ENCODE measurements at places on chromosomes 3 and 15. TPM values are rescaled to one million over a fixed set of nuclear protein-coding genes. Genes with fewer than 3 reads are reported as not detected.

Gene GHSR
- total RNA-seq: not detected

GRCh38 chr3:148631124-148631903, 66.4 kb upstream of the AGTR1 start:
- no peak for DNase-seq

- no peak for DNase-seq
Measured at GRCh38 chr15:27967541-27967940, 131.6 kb downstream of the OCA2 start.

DNA sequence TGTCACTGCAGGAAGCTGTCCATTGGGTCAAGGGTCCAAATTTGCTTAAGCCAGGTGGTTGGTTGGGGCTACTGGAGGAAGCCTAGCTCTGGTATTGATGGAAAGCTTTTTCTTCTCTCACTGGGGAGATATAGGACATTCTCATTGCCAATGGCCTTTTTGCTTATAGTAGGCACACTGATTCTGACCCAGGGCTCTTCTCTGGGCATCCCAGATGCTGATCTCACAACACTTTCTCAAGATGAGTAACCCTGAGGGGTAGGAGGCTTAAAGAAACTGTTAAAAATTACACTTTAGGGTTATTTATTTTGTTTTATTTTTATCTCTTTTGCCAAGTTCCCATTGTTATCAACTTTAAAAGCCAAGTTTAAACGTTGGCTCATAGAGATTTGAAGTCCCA, 337.8 kb downstream of the LRRC3B start:
- no peak for DNase-seq

DNA sequence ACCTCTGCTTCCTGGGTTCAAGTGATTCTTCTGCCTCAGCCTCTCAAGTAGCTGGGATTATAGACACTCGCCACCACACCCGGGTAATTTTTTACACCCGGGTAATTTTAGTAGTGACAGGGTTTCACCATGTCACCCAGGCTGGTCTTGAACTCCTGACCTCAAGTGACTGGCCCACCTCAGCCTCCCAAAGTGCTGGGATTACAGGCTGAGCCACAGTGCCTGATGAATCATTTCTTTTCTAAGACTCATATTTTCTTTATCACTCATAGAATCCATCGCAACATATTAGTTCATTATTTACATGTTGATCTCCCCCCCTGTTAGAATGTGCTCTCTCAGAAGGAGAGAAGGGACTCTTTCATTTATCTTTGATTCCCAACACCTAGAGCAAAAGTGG, 109.5 kb upstream of the PTPRG start:
- DNase-seq: no peak

DNA sequence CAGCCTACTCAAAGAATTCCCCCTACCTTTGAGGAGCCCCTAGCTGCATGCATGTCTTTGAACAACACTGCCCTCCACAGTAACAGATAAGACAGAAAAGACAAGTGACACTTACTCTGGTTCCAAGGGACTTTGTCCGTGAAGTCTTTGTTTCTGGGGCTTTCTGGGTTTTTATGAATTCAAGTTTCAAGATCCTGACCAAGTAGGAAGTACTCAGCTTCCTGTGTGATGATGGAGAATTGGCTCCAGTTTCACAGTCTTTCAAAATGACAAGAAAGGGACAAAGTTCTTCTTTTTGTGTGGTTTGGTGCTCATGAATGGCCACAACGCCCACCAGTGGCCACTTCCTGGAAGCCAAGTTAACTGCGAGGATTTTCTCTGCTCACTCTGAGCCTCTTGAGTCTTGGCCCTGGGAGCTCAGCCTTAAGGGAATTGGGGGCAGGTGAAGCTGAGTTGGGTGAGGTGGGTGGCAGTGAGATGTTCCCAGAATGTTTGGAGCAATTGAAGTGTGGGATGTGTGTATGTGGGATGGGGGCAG, at the start of gene CCR1:
Gene CCR1, minus strand, starts transcription at position 147 of the 538 bp plus-strand sequence. CDS start 4,000 bp downstream, outside the sequence.
- DNase-seq: no peak

DNA sequence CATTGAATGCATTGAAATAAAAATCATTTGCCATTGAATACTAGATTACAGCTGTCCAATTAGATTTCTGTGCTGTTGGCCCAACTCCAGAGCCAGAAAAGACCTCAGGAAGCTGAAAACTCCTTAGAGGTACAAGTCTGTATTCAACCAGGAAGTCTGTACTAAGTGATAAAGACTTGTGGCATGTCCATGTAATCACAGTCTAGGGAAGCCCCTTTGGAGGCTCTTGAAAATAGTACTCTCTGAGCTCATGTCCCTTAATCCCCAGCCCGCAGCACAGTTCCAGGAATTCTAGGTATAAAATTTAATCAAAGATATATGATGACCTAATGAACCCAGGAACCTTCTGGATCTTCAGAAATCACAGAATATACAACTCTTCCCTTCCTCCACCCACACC, 279.4 kb downstream of the RSL24D1 start:
- no peak for DNase-seq

DNA sequence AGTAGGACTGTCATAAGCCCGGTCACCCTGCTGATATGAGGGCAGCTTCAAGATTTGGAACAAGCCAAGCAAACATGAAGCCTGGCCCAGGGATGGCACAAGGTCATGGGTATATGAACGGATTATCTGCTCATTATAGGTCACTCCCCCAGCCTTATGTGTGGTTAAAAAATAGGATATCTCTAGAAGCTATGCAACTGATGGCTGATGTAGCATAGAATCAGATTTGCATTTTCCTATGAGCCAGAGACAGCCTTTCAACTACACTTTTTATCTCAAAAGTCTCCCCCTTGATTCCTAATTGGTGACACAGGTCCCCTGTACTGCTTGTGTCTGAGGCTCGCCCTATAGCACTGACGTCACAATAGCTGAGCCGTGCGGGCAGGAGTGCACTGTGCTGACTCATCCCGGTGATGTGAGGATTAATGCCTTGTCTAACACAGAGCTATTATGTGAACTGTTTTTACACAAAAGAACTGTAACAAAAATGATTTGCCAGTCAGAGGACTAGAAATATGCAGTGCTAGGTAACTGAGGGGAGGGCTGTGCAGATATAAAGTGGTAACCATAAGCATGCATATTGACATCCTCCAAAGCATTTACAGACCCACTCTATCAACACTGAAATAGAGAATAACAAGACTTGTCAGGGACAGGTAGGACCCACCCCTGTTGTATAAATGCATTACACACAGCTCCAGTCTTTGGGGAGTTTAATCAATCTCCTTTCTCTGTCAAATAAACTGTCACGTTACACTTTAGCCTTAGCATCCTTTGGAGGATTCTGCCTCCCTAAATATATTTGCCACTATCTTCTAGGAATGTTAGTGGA, 204.9 kb downstream of the TIGIT start:
- DNase-seq: no peak

DNA sequence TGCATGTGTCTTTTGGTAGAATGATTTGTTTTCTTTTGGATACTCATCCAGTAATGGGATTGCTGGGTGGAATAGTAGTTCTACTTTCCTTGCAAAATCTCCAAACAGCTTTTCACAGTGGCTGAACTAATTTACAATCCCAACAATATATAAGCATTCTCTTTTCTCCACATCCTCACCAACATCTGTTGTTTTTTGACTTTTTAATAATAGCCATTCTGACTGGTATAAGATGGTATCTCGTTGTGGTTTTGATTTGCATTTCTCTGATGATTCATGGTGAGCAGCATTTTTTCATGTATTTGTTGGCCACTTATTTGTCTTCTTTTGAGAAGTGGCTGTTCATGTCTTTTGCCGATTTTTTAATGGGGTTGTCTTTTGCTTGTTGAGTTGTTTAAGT, 55.8 kb downstream of the ST8SIA2 start:
- no peak for DNase-seq

- no peak for DNase-seq
Measured at GRCh38 chr15:58520464-58520863, 88.7 kb downstream of the LIPC start.

DNA sequence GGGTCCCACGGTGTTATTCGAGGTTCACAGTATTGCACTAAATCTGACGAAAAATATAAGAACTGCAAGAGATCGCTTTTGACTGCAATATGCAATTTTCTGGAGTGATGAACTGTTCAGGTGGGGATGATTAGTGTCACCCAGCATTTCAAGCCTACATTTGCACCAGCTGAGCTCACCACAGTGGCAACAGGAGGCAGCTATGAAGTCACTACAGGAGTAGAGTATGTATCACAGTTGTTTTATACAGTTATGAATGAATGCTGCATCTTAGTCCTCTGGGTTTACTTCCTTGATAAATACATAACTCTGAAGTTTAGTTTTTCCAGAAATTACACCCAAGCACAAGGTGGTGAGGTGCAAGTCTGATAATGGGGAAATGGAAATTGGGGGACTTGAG, 69.6 kb downstream of the CHSY1 start:
- no peak for DNase-seq

DNA sequence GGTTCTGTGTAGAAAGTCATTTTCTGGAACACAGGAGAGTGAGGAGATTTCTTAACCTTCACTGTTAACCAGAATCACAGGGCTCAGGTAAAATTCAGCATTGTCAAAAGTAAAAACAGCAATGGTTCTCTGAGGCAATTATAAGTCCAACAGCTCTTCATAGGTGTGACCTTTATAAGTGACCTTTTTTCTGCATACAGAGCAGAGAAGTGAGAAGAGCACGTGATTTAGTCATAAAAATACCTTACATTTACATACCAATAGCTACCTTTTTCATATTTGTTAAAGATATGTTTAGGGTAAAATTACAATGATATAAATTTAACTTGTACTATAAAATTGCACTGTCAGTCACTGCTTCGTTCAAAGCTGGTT, 36.2 kb upstream of the ZKSCAN7 start:
- no peak for DNase-seq

GRCh38 chr3:122960652-122961051, 66.9 kb downstream of the SEMA5B start:
- no peak for DNase-seq

Gene SLC24A1
- 4.8 TPM for total RNA-seq

- DNase-seq: no peak
Measured at GRCh38 chr3:184985586-184985985, 167.3 kb downstream of the C3orf70 start.

GRCh38 chr3:10778492-10779292, 37.3 kb upstream of the SLC6A11 start:
- no peak for DNase-seq

- no peak for DNase-seq
Measured at GRCh38 chr15:85172846-85173490, 191.3 kb downstream of the PDE8A start.

DNA sequence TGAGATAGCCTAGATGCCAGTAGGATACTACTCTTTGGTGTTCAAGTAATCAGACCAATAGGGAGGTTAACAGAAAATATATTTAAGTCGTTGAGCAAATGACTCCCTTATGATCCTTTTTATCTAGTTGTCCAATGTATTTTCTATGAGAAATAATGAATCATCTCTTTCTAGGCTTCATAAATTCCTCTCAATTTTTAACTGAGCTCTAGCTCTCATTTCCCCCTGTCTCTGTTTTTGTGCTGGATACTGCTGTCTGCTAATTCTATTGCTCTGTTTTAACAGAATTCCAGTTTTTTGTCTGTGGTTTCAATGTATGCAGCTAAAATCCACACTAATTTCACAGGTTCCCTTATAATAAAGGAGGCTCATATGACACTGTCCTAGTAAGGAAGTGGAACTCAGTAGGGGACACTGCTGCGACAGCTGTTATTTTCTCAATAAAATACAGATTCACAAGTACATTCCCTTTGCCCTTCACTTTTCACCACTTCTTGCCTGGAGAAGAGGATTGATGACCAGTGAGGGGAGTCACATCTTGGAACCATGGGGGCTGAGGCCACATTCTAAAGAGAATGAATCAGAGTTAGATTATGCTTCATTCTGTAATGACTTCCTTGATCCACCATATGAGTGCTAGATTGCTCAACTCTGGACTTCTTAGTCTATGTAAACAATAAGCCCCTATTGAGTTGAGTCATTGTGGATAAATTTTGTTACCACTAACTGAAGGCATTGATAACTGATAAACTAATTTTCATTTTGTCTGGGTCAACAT, 558.7 kb upstream of the KCNMB2 start:
- DNase-seq: no peak

Gene TTC23
- total RNA-seq: 29.8 TPM

DNA sequence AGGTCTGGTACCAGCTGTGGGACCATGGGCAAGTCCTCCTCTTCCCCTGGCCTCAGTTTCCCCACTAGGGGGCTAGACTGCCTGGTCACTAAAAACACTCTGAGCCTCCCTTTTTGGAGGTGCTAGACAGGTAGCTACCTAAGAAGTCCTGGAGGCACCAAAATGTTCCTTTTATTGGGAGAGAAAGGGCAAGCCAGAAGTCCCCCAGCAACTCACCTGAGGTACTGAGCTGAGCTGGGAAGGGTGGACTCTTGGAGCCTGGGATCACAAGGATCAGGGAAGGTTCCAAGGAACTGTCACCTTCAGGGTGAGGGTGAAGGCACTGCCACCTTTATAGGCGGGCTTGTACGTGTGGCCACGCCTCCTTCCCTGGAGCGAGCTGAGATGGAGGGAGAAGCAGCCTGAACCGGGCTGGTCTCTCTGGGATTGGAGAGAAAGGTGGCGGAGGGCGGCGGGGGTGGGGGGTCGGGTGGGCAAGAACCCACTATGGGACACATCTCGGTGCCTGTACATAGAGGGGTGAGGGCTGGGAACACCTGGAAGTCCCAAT, at the start of gene CYP1A1:
Gene CYP1A1, minus strand, starts transcription at position 304 of the 550 bp plus-strand sequence. CDS start 2,431 bp downstream, outside the sequence.
- DNase-seq: no peak

- no peak for DNase-seq
Measured at GRCh38 chr15:40500568-40501330, 30.0 kb downstream of the CHST14 start.

GRCh38 chr3:129536374-129536667, 6.7 kb upstream of the H1-8 start:
- no peak for DNase-seq

DNA sequence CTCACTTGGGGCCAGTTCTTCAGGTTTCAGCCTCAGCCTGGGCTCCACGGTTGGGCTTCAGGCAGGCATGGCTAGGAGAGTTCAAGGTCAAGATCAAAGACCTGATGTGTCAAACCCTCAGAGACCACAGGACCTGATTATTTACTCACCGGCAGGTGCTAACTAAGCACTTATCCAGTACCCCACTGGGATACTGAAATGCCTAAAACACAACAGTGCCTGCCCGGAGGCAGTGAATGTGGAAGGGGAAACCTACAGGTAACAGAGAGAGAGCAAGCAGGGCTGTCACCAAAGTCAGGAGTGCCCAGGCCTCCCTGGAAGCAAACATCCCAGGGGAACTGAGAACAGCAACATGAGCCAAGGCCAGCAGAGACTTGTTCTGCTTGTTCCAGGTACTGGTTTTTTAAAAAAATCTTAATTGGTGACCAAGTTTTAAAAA, 6.7 kb downstream of the IDH2 start:
- no peak for DNase-seq

DNA sequence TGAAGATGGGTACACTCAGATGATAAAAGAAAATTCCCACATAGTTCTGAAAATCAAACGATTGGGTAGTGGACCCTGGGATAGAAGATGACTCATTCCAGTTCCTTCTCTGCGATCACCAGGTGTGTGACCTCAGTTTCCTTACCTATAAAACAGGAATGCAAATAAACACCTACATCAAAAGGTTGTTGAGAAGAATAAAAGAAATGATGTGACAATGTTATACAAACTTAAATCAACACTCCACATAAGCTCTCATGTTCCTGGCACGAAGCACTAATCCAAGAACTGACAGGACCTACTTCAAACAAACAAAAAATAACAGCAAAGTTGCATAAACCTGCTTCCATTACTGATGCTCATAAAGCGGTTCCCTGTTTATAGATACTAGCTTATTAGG, 69.2 kb downstream of the RORA start:
- no peak for DNase-seq

All from skin of body (tissue), 3 donors.